Frontal cortex (tissue), 4 donors: ENCODE measurements at places on chromosomes 7 and 10. TPM values are rescaled to one million over a fixed set of nuclear protein-coding genes. Genes with fewer than 3 reads are reported as not detected.

MYL10 gene
- total RNA-seq = not detected

LEP gene
- not detected for total RNA-seq

TACC2 gene
- 14.7 TPM for total RNA-seq

CLCN1 gene
- under 0.01 TPM for total RNA-seq

PNLIP gene
- total RNA-seq = not detected

PIK3CG gene
- total RNA-seq = 1.6 TPM
